ENCODE measurements at places on chromosomes 3 and 15.

DNA sequence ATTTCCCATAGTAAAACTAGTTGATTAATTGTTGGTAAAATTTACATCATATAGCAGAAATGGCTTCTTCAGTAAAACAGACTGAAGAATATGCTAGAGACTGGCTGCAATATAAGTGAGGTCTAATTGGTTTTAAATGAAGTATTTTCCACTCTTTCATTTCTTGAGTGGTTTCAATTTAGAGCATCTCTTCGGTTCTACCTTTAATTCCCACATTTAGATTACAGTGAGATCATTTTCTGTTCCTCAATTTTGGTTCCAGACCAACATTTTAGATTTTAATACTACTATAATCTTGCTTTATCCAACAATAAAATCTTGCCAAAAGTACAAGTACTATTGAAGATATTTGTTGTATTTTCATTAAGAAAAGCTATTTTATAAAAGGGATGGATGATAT is 1.0 kb upstream of the LRCH3 start:
- DNase-seq = no peak

DNA sequence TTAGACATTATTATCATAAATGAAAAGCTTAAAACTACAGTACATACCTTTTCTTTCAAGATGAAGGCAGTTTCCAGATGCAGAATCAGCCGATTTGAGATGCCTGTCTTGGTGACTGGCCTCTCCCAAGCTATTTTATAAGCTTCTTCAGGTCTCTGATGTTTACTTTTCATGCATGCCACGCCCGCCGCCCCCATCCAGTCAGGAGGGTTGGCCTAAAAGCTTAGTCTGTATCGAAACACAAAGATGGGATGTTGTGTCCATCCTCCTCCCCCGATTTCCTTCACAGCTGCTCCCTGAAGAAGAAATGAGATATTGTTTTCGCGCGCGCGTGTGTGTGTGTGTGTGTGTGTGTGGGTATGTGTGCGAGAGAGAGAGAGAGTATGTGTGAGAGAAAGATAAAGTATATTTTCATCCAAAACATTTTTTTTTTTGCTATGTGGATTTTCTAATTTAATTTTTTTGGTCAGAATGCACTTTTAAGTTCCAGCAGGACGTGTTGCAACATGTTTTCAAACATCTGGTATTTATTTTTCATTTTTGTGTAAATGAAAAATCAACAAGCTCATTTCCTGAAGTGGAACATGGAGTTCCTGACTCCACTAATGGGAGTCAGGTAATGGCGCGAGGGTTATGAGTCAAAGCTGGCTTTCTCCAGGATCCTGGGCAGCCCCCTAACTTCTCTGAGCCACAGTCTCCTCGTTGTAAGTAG is at the start of gene APOD:
Gene APOD, minus strand, starts transcription at position 110 of the 712 bp plus-strand sequence. CDS start 4,479 bp downstream, outside the sequence.
- DNase-seq = peak; percentile 32

DNA sequence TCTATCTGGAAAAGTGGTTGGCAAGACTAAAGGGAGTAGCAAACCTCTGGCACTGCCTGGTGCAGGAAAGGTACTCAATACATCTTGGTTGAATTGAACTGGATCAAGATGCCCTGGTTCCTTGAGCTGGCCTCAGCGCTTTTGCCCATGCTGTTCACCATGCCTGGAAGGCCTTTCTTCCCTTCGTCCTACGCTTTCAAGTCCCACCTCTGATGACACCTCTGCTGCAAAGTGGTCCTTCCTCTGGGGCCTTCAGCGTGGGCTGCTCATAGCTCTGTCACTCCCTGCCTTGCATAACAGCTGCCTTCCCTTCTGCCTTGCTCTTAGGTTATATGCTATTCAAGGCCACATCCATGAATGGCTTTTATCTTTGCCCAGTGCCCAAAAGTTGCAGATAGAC is 23.0 kb downstream of the ITGA11 start:
- no peak for DNase-seq

DNA sequence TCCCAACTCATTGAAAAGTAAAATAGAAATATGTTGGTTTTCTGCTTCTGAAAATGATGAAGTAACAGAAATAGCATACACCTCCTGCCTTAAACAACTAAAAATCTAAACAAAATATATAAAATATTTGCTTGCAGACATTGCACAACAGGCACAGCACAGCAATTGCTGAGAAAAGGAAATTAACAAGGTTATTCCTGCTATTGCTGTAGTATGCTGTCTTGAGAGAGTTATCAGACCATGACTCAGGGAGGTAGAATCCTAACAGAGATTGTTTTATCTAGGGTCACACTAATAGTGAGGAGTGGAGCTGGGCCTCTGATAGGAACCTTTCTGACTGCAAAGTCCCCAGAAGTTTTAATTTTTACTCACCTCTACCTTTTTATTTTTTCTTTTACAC is 72.6 kb downstream of the ZBTB20 start:
- DNase-seq = no peak

DNA sequence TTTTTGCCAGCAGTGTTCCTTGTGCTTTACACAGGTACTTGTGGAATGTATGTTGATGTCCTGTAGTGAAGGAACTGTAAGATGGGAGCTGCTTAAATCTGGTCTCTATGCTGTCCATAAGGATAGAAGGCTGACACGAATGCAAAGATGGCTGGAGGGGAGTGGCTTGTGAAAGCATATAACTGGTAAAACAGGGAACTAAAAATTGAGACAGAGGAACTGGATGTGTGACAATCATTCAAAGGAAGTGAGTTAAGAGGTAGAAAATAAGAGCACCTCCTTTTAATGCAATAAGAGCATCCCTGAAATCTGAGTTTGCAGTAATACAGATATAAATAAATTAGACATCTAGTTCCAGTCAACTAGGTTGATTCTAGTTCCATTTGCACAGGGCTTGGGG is 35.2 kb downstream of the RNF13 start:
- DNase-seq = peak; percentile 56

DNA sequence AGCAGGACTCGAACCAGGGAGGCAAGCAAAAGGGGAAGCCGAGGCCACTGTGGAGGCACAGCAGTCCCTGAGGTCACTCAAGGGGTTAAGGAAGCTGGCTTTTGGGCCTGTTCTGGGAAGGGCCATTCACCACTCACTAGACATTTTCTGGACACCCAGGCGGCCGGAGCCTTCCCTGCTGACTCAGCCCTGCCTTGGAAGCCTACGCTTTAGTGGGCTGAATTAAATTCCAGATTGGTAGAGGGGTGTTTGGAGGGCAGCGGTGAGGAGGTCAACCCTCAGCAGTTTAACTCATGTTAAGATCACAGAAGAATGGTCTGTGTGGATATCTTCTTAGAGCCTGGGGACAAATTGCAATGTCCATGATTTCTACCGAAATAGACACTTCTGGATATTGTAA is 152.8 kb downstream of the GABRG3 start:
- no peak for DNase-seq

DNA sequence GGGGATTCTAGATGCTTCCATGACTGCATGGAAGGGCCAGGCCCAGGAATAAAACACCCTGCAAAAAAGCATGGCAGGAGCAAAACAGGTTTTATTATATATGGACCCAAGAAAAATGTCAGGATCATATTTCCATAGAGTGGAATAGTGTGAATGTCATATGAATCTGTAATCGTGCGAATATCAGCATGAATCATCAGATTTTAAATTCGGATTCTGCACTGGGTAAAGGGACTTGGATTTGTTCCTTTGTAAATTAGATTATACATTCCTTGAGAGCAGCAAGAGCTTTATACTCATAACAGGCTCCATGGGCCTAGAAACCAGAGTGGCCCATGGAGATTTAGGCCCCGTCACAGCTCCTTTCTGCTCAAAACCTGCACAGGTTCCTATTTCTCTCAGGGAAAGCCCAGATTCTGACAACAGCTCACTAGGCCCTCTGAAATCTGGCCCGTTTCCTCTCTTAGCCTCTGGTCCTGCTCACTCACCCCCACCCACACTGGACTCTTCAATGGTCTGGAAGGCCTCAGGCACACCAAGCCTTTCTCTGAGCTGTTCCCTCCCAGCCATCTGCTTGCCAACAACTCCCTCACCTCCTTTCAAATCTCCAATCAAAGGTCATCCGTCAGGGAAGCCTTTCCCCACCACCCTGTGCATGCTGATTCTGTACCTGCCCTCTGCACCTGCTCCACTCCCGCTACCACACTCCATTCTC is 76.0 kb downstream of the FEM1B start:
- peak; percentile 86 for DNase-seq

- DNase-seq = no peak
Observed at GRCh38 chr3:41441568-41441967, 242.3 kb downstream of the CTNNB1 start.

DNA sequence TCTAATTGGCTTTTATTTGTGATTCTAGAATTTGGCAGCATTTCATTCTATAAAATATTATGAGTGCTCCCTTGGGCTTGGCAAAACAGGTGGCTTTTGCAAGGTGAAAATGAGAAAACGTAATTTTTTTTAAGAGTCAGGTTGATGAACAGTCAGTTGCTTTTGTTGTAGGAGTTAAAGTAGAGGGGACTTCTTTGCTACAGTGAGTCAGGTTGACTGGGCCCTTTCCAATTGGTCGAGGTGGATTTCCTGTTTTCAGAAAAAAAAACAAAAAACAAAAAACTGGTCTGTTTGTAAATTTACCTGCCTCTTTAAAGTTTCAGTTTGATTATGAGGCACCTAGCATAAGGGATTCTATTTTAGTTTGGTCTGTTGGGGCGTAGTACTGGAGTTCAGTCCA is 1469.4 kb upstream of the GBE1 start:
- DNase-seq = no peak

GRCh38 chr3:24254649-24255048 is 240.0 kb downstream of the THRB start:
- no peak for DNase-seq

GRCh38 chr3:142180761-142181362 is 31.5 kb upstream of the TFDP2 start:
- peak; percentile 62 for DNase-seq

DNA sequence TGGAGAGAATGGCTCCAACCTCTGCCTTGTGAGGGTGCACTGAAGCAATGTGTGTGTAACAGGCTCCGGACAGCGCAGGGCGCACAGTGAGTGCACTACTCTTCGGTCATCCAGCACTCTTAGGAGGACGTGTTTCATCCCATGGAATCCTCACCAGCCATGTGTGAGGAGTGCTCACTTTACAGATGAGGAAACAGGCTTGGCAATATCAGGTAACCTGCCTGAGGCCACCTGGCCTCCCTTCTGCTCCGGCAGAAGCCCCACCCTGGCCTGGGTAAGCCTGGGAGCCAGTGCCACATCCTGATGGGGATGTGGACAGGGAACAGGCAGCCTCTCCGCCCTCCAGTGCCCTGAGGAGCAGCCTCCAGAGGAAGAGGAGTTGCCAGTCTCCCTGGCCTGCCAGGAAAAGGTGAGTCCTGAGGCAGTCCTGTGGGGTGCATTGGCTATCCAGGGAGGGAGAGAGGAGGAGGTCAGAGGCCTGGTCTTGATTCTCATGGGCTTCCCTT is 39.4 kb upstream of the LIMD1 start:
- no peak for DNase-seq

DNA sequence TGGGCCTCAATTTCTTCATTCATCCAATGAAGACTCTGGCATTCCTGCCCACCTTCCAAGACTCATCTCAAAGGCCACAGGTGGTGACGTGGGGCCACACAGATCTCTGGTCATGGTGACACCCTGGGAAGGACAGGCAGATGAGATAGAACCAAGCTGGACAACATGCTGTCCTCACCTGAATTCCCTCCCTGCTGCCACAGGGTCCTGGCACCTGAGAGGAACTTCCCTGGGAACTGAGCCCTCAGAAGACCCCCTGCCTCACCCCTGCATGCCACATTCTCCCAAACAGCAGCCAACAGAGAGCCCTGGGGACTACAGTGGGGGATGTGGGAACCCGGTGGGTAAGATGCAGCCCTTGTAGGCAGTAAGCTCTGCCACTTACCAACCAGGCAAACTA is 10.7 kb downstream of the KLF15 start:
- no peak for DNase-seq

- peak; percentile 46 for DNase-seq
Observed at GRCh38 chr15:70466895-70467529, 296.3 kb downstream of the UACA start.

DNA sequence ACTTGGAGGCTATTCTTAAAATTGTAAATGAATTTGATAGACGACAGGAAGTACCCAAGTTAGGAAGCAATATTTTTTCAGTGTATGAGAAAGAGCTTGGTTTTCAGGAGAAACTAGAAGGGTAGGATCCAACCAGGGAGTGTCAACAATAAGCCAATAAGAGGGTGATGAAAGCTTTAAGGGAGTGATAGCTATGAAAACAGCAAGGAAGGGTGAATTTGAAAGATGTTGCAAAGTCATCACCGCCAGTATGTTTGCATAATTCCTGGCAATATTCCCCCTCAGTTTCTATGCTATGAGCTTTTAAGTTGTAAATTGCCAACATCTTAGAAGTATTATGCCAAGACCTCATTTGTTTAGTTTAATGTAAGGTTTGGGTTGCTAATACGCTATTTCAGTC is 11.8 kb upstream of the CSTA start:
- peak; percentile 48 for DNase-seq

DNA sequence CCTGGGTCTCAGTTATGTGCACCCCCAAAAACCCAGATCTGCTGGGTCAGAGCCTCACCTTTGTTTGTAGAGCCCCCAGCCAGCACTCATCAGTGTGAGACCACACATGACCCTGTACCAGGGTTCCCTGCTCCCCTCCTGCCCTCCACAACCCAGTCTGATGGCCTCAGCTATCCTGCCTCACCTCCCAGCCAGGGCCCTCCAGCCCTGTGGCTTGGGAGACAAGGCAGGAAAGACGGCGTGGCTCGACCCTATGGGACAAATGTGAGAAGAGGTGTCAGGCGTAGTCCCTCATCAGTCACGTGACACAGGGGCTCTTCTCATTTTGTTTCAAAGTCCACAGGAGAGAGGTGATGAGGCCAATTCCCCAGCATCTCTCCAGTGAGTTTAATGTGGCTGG is 28.3 kb upstream of the PRR23E start:
- no peak for DNase-seq

DNA sequence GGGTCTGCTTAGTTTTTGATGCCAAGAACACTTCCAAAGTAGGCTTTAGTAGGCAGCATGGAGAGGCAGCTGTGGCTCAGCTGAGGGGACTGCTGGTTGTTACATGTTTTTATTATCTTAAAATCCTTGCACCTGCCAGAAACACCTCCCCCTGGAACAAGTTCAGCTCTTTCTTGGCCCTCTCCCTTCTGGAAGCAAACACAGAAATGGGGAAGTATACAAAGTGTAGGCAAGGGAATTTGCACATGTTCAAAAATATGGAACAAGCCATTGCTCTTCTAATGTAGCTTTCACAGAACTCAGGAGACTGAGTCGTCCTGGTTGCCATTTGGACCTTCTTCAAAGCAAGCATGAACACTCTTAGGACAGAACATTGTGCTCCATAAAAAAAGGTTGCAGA is 169.1 kb upstream of the SEMA6D start:
- peak; percentile 1 for DNase-seq

GRCh38 chr3:145209561-145209960 is 951.4 kb downstream of the PLOD2 start:
- no peak for DNase-seq

GRCh38 chr3:49339581-49339940 is 292 bp downstream of the USP4 start:
- DNase-seq = no peak

DNA sequence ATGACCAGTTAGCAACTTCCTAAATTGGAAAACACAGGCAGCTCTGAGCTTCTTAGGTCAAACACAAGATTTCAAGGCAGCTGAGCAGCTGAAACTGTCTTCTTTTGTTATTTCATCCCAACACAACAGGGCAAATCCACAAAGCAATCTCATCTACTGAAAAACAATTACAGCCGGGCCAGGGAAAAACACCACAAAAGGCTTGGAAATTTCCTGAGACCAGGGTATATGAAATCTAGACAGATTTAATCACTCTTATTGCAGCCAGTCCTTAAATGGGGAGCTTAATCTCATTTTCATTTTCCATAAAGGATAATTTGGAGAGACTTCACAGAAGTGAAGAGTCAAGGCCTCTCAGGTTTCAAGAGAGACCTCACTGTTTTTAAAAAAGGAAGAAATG is 181.8 kb downstream of the SSR3 start:
- no peak for DNase-seq

GRCh38 chr15:96891046-96891445 is 560.5 kb downstream of the NR2F2 start:
- no peak for DNase-seq
